Chondrocyte (in vitro differentiated cells): ENCODE measurements at places on chromosomes 2 and 18. TPM values are rescaled to one million over a fixed set of nuclear protein-coding genes. Genes with fewer than 3 reads are reported as not detected.

SERPINB3 gene
- total RNA-seq, result not detected in 3 replicates

- no peak overlapping the region for H3K4me3 ChIP-seq
- H3K4me1 ChIP-seq, result peaks cover 56% of the 10 kb centered on the region
- DNase-seq, result no peak
- H3K27me3 ChIP-seq, result no peaks in the 10 kb centered on the region
- H3K36me3 ChIP-seq, result peaks cover 19% of the 10 kb centered on the region
- H3K27ac ChIP-seq, result no peak overlapping the region
Measured at GRCh38 chr2:671787-672605, 5.2 kb downstream of the TMEM18 start.

IL1B gene
- not detected in 3 replicates for total RNA-seq

- no peaks in the 10 kb centered on the region for H3K4me1 ChIP-seq
- no peak overlapping the region for H3K27ac ChIP-seq
- no peak overlapping the region for H3K4me3 ChIP-seq
- no peaks in the 10 kb centered on the region for H3K27me3 ChIP-seq
- no peaks in the 10 kb centered on the region for H3K36me3 ChIP-seq
Measured at GRCh38 chr2:111640480-111640879, 243.5 kb downstream of the ANAPC1 start.

GRCh38 chr2:65128297-65129190 is 1.4 kb downstream of the RAB1A start:
- peak overlapping the region; percentile 100 for H3K27ac ChIP-seq
- H3K4me1 ChIP-seq, result peaks cover 60% of the 10 kb centered on the region
- H3K4me3 ChIP-seq, result peak overlapping the region; percentile 100
- no peaks in the 10 kb centered on the region for H3K36me3 ChIP-seq
- H3K27me3 ChIP-seq, result no peaks in the 10 kb centered on the region

LMAN1 gene
- 107 to 164 TPM (median 108 TPM) in 3 replicates for total RNA-seq

RAB27B gene
- 0.20 to 0.51 TPM (median 0.28 TPM) in 3 replicates for total RNA-seq

DNA sequence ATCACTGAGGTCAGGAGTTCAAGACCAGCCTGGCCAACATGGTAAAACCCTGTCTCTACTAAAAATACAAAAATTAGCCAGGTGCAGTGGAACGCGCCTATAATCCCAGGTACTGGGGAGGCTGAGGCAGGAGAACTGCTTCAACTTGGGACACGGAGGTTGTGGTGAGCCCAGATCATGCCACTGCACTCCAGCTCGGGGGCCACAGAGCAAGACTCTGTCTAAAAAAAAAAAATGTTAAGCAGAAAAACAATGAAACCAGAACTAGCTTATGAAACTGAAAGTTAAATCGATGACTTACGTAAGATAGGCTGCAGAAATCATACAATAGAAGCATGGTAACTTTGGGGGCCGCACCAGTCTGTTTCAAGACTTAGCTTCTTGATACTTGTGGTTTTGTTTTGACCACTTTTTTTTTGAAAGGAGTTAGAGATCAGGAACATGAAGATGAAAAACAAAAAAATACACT is 6.2 kb upstream of the GPR155 start:
- DNase-seq, result no peak
- H3K27me3 ChIP-seq, result no peaks in the 10 kb centered on the region
- H3K27ac ChIP-seq, result no peak overlapping the region
- H3K4me1 ChIP-seq, result no peaks in the 10 kb centered on the region
- no peak overlapping the region for H3K4me3 ChIP-seq

- H3K27me3 ChIP-seq, result peaks cover 3% of the 10 kb centered on the region
- no peak overlapping the region for H3K27ac ChIP-seq
- peaks cover 17% of the 10 kb centered on the region for H3K4me1 ChIP-seq
Measured at GRCh38 chr2:111171337-111171930, 50.7 kb downstream of the BCL2L11 start.

GRCh38 chr2:54422072-54422581 is 34.0 kb upstream of the SPTBN1 start:
- H3K36me3 ChIP-seq, result no peaks in the 10 kb centered on the region
- H3K27me3 ChIP-seq, result no peaks in the 10 kb centered on the region
- no peak overlapping the region for H3K4me3 ChIP-seq
- peaks cover 16% of the 10 kb centered on the region for H3K4me1 ChIP-seq
- DNase-seq, result no peak

GRCh38 chr2:105683011-105683492 is 61.7 kb upstream of the NCK2 start:
- no peak for DNase-seq
- peaks cover 23% of the 10 kb centered on the region for H3K27me3 ChIP-seq
- H3K4me3 ChIP-seq, result no peak overlapping the region
- no peaks in the 10 kb centered on the region for H3K4me1 ChIP-seq

STK39 gene
- total RNA-seq, result 31.9 to 34.8 TPM (median 34.3 TPM) in 3 replicates

ALLC gene
- not detected in 3 replicates for total RNA-seq

SERPINB10 gene
- total RNA-seq, result not detected in 3 replicates
